ENCODE measurements at places on chromosomes 4 and X.

GRCh38 chr4:94640151-94640550 is 117.6 kb upstream of the BMPR1B start:
- DNase-seq = no peak

- DNase-seq = no peak
These were observed at the start of gene VSIG1 for GRCh38 chrX:108044554-108045256. Gene VSIG1 (plus strand): TSS chrX:108045065. CDS start chrX:108045131, 66 bp downstream.

DNA sequence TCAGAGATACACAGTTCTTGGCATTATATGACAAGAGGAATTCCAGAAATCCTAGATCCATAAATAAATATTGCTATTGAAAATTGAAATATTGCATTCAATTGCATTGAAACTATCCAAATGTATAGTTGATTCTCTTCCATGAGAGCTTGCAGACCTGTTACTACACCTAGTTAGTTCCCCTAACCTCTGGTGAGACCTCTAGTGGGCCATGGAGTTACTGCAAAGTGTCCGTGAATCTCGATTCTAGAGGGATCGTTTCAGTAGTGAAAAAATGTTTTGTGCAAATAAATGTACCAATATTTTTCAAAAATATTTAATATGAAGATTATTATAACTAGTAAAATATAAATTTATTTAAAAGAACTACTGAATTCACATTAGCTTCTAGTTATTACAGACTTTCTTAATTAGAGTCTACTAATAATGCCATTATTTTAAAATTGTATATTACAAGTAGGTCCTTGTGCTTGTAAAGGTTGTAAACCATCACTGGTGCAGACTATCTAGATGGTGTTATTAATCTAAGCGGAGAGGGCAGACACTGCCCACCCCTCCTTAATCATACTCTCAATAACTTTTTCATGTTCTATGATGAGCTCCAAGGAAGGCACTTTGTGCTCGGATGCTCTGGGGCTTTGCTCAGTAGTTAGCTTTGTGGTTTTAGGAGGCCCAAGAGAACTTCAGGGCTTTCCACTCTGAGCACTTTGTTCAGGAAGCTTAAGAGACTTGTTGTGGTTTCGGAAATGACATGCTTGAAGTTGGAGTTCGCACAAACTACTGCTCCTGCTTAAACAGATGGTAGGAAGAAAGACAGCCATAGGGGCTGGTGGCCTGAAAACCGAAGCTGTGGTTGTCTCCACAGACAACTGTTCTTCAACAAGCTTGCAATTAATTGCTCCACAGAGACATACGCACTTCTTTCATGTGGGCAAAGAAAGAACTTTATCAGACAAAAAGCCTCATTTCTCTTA is 42.8 kb downstream of the IL21 start:
- DNase-seq = peak; percentile 7

- DNase-seq = no peak
These were observed 300.5 kb downstream of the TRIML1 start for GRCh38 chr4:188439641-188440311.

DNA sequence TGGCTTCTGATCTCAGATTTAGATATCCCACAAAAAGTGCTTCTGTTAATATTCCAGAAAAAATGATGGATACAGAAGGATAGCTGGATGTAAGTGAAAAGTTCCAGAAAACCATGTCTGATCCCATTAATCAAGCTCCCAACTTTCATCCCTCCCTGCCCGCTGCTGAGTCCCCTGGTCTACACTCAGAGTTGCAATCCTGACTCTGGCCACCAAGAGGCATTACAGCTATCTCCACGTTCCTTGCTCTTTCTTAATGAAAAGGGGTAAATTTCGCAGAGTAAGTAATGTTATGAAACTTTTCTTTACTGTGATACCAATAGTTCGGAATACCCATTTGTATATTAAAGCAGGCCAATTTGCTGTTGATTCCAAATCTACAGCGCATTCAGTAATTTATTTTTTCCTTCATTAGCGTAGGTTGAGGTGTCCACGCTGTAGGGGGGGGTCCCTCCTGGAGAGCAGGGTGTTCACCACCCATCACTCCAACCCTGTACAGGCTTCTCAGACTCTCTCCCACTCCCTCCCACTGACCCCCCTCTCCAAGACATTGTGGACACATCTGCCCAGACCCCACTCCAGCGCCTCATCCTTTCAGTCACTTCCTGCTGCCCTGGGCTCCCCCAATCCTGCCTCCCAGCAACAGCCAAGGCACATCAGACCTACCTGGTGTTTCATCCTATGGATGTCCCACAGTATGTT is 55.1 kb downstream of the RAB40A start:
- DNase-seq = peak; percentile 28

GRCh38 chr4:79917246-79917645 is 155.8 kb downstream of the ANTXR2 start:
- no peak for DNase-seq

DNA sequence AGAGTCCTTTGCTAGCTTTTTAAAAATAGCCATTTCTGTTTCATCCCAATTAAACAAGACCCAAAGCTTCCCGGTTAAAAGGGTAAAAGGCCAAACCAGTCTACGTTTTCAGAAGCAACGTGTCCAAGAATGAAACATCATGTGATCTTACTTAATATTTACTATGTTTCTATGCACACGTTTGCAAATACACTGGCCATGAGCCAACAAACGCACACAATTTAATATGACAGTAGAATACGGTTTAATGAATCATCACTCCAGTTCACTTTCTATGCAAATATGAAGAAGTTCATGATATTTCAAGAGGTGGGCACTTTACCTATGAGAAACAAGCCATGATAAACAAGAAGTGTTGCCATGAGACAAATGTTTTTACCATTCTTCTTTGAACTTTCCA is 4.3 kb downstream of the NR0B1 start:
- DNase-seq = no peak

GRCh38 chrX:117972711-117973109 is 143.9 kb downstream of the KLHL13 start:
- no peak for DNase-seq

DNA sequence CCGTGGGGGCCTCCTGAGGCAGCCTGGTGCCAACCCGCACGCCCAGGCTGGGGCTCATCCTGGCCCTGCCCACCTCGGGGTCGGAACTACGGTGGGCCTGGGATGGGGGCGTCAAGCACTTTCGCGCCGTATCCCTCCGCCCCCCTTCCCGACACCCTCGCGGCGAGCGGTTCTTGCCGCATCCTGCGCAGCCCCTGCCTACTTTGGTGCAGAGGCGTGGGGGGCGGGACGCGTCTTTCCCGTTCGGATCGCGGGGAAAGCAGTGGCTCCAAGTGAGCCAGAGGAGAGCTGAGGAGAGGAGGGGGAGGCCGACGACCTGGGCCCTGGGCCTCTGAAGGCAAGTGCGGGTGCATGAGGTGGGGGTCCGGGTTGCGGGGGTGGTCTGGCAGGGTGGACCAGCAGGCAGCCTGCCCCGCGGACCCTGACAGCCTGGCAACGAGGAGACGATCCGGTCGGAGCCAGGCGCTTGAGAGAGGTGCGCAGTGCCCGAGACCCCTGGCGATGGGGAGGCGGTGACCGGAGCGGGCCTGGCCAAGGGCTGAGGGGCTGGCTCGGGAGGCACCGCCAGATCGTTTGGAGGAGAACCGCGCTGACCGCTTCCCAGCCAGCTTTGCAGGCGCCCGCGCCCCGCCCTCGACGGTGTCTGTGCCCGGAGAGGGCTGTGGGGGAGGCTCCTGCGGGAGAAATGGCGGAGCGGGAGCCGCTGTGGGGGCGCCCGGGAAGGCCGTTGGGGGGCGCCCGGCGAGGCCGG is at the start of gene GPRASP2:
Gene GPRASP2, plus strand, starts transcription at position 233 of the 751 bp plus-strand sequence. CDS start 2,422 bp downstream, outside the sequence.
- peak; percentile 48 for DNase-seq

- no peak for DNase-seq
These were observed 568 bp upstream of the CASP6 start for GRCh38 chr4:109703664-109704361.

- DNase-seq = no peak
These were observed 973 bp downstream of the STK32B start for GRCh38 chr4:5052204-5052702.

DNA sequence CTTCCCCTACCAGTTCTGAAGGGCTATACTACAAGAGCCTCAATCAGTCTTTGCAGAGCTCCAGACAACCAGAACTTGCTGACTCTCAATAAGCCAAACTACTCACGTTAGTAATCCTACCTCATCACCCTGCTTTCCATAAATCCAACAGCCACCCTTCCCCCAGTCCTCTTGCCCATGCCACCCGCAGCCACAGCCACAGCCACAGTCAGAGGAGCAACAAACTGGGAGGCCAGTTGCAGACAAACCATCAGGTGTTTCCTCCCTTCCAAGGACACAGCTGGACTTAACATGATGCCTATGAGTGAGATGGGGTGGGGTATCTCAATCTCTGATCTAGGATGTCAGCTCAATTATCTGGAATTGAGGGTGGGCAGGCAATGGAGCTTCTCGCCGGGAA is 1.0 kb downstream of the GABRA3 start:
- DNase-seq = no peak

- DNase-seq = no peak
These were observed 25.4 kb downstream of the CLCN5 start for GRCh38 chrX:49947781-49948180.

- DNase-seq = no peak
These were observed 81.3 kb downstream of the HMGN5 start for GRCh38 chrX:81120258-81120935.

GRCh38 chr4:148376151-148376550 is 66.1 kb downstream of the NR3C2 start:
- peak; percentile 5 for DNase-seq

DNA sequence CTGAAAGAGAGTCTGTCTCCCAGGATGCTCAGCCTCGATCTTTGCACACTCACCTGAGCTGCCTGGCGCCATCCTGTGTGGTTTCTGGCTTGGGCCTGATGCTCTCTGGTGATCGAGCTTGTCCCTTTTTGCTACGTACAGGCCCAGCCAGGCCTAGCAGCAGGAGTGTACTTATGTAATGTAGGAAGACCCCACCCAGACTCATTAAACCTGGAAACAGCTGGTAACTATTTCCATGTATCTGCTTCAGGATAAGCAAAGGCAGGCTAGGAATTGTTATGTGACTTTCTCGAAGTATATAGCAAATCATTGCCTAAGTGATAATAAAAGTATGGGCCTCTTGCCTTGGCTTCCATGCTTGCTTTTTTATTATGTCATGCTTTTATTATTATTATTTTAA is 18.6 kb upstream of the ARSJ start:
- DNase-seq = no peak

- DNase-seq = peak; percentile 12
These were observed 898 bp downstream of the UBQLN2 start for GRCh38 chrX:56564164-56564885.

GRCh38 chr4:14336656-14337055 is 665.6 kb upstream of the CPEB2 start:
- DNase-seq = no peak

DNA sequence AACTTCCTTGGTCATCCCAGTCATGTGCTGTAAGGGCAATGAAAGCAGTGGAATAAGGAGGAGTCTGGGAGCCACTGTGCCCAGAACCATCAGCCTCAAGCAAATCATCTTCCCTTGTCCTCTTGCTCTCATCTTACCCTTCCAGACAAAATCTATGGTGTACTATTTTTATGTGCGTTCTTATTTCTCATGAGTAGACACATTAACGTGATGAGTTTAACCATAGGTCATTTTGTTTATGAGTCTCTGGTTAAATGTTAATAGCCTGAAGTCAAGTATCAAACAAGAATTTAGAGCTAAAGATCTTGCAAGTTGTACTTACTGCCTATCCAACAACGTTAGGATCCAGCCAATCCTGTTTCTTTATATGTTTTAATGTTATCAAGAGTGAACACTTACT is 495.3 kb downstream of the SPRY1 start:
- DNase-seq = no peak

GRCh38 chrX:10496345-10496965 is 123.9 kb downstream of the MID1 start:
- no peak for DNase-seq

DNA sequence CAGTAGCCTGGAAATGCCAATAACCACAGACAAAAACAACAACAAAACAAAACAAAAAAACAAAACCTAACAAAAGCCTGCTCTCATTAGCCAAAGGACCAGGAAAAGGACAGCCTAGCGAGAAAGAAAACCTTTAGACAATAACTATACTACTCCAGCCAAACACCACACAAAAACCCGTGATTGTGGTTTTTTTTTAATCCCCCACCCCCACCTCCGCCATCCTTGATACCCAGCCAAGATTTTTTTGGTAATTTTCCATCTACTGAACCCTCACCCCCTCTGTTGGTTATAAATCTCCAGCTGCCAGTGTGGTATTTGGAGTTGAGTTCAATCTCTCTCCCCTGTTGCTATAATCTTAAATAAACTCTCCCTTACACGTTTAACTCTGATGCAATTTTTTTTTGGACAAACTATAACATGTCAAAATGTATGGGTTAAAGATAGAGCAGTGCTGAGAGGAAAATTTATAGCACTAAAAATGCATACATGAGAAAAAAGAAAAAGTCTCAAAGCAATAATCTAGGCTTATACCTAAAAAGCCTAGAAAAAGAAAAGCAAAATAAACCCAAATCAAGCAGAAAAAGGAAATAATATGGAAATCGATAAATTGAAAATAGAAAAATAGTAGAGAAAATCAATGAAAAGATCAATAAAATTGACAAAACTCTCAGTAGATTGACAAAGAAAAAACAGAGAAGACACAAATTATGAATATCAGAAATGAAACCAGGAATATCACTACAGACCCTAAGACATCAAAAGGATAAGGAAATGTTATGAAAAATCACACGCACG is 83.7 kb downstream of the NAT8L start:
- DNase-seq = no peak

- no peak for DNase-seq
These were observed 53.6 kb downstream of the HTT start for GRCh38 chr4:3128058-3128457.

GRCh38 chr4:127055357-127055756 is 577.4 kb upstream of the INTU start:
- DNase-seq = peak; percentile 4

DNA sequence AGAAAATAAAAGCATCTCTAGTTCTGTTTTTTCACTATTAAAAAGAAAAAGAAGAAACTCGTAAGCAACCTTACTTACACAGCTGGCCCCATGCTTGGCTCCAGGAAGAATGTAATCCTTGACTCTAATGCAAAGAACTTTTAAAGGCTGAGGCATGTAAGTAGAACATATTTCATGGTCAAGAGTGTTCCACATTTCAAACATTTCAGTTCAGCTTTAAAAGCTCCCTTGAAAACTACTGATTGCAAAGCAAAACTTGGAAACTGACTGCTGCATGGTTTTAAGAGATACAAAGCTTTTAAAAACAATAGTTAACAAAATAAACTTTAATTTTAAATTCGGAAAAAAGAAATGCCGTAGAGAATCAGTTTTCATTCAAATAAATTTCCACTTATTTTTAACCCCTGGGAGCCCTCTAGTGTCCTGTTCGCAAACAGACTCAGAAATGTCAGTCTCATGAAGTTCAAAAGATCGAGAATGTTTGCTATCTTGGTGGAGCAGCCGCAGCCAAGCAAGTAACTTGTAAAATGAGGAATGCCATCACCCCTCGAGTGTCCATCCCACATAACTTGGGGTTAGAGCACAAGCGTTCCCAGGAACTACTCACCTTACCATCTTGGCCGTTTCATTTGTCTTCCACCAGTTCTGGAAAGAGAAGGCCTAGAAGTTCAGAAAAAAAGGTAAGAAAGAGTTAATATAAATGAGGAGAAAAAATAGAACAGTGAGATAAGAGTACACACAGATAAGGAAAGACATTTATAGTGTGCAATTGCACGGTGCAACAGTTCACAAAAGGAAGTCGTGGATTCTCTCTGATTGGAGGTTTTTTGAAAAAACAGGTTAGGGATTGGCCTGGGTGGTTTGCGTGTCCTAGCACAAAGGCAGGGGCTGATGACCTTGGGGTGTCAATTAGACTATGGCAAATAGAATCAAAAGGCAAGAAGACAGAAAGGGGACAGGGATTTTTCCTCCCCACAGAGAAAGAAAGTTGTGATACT is at the start of gene GASK1B:
Gene GASK1B, minus strand, starts transcription at position 765 of the 998 bp plus-strand sequence. CDS start 1,650 bp downstream, outside the sequence.
- no peak for DNase-seq

GRCh38 chr4:39505581-39505980 is 21.7 kb downstream of the UGDH start:
- DNase-seq = no peak
